ENCODE measurements at places on chromosomes 4 and X.

DNA sequence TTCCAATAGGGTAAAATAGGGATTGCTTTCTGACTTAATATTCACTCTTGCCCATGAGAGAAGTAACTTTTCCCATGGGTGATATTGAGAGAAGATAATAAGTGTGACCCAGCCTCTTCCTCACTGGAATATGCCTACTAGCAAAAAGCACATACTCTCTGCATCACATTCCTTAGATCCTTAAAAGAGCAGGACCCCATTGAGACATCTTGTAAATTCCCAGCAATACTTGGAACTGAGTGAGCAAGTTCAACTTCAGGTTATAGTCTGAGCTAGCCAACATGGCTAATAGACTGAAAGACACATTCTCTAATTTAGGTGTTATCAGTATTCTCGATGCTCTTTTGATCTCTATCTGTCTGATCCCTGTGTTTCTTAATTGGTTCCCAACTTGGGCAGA, 1372.3 kb downstream of the STIM2 start:
- DNase-seq = no peak

- DNase-seq = no peak
These were observed 216.4 kb downstream of the PALLD start for GRCh38 chr4:168713253-168713652.

GRCh38 chr4:67160394-67160793, 384.9 kb downstream of the CENPC start:
- DNase-seq = no peak

GRCh38 chr4:154577324-154577723, 13.2 kb downstream of the FGA start:
- DNase-seq = no peak

GRCh38 chr4:8126523-8126922, 32.1 kb downstream of the ABLIM2 start:
- DNase-seq = no peak
